ENCODE measurements at places on chromosomes 12 and 14. TPM values are rescaled to one million over a fixed set of nuclear protein-coding genes. Genes with fewer than 3 reads are reported as not detected.

DNA sequence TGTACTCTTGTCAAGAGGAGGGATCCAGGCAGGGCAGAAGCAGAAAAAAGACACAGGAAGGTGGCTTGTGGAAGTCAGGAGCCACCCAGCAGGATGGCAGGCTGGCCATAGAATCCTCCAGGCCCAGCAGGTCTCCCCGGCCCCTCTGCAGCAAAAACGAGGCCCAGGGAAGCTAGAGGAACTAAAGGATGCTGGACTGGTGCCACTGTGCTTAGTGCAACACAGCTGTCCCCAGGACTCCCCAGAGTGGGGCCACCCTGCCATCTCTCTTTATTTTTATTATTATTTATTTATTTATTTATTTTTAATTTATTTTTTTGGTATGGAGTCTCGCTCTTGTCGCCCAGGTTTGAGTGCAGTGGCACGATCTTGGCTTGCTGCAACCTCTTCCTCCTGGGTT lies 54.1 kb downstream of the PITPNM2 start:
- DNase-seq: no peak
- no peaks in the 10 kb centered on the region for H3K36me3 ChIP-seq
- peaks cover 69% of the 10 kb centered on the region for H3K4me1 ChIP-seq
- H3K27me3 ChIP-seq: no peaks in the 10 kb centered on the region

DNA sequence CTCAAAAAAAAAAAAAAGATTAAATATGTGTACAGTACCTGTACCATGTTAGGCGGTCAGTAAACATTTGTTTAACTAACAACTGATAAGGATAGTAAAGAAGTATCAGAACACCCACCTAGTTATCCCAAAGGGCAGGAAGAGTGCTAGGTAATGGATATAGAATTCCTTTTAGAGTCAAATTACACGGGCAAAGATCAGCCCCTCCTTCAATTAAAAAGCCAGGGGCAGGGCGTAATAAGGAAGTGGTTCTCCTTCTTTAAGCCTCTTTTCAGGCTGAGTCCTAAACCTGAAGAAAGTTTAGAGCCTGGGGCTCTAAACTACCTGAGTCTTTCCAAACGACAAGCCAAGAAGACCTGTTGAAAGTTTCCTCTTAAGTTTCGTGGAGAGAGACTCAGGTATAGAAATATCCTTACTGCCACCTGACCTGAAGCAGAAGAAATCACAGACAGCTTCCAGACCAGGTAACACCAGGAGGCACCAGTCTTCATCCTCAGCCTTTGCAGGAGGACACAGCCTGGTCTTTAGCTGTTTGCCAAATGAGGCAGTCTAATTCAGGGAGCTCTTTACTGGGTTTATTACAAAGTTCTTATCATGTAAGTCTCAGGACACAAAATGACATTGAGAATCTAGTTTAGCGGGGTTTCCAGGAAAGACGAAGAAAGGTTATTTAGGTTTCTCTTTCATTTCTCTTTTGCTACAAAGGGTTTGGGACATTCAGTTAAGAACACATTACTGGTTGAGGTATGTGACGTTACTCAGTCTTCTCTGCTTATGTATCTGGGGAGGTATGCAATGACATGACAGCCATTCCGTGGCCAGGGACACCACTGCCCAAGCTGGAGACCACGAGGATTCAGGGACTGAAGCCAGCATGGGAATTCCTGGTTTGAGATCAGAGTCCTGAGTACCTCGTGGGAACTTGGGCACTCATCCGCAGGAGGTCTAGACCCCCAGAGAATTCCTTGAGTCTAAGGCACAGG lies at the start of gene BCL2L14:
TSS of gene BCL2L14 (plus strand) at position 266 of the 983 bp plus-strand sequence. CDS start 8,367 bp downstream, outside the sequence.
- H3K36me3 ChIP-seq: no peaks in the 10 kb centered on the region
- no peaks in the 10 kb centered on the region for H3K27me3 ChIP-seq
- no peak within 1 kb of the TSS for H3K4me3 ChIP-seq
- no peak for DNase-seq

DNA sequence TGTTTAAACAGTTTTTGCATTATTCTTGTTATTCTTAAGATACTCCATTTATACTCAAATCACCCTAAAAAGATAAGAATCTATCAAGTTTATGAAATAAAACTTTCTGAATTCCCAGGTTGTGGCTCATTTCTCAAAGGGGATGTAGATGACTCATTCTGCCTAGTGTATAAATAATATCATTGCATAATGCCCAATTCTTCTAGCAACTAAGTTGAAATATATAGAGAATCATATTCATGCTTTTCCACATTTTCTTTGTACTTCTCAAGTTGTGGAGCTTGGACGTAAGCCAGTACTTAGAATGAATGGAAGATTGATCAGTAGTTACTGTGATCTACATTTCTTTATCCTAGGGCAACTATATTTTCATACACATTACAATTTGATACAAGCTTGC lies 201.1 kb downstream of the PPFIA2 start:
- H3K27me3 ChIP-seq: no peaks in the 10 kb centered on the region
- no peaks in the 10 kb centered on the region for H3K4me1 ChIP-seq
- no peak overlapping the region for H3K27ac ChIP-seq
- no peak for DNase-seq
- no peaks in the 10 kb centered on the region for H3K36me3 ChIP-seq
- no peak overlapping the region for H3K4me3 ChIP-seq

DICER1 gene
- 33.3 TPM for total RNA-seq

GRCh38 chr12:27844366-27845090 lies 64.5 kb upstream of the MANSC4 start:
- H3K27me3 ChIP-seq: no peaks in the 10 kb centered on the region
- H3K36me3 ChIP-seq: no peaks in the 10 kb centered on the region
- no peak overlapping the region for H3K27ac ChIP-seq
- H3K4me1 ChIP-seq: peaks cover 14% of the 10 kb centered on the region

TEX22 gene
- 0.85 TPM for total RNA-seq

IAPP gene
- not detected for total RNA-seq

- DNase-seq: no peak
- H3K27ac ChIP-seq: no peak overlapping the region
- H3K36me3 ChIP-seq: no peaks in the 10 kb centered on the region
- H3K27me3 ChIP-seq: no peaks in the 10 kb centered on the region
Measured at GRCh38 chr12:128843538-128843937, 9.7 kb upstream of the GLT1D1 start.

E2F7 gene
- 1.5 TPM for total RNA-seq

SMAGP gene
- 3.3 TPM for total RNA-seq

Data from heart left ventricle (tissue), 16 donors.